ENCODE measurements at places on chromosomes 6 and 20. TPM values are rescaled to one million over a fixed set of nuclear protein-coding genes. Genes with fewer than 3 reads are reported as not detected.

GRCh38 chr6:6927521-6928361, 180.0 kb upstream of the RREB1 start:
- DNase-seq, result peak; percentile 41

GRCh38 chr20:54047048-54047447, 23.3 kb downstream of the BCAS1 start:
- no peak for DNase-seq

NOTCH4 gene
- total RNA-seq, result 22.4 TPM

GRCh38 chr20:12098421-12098820, 180.7 kb downstream of the BTBD3 start:
- no peak for DNase-seq

- peak; percentile 72 for DNase-seq
These were observed 40.1 kb downstream of the VTA1 start for GRCh38 chr6:142187209-142187608.

TPD52L1 gene
- total RNA-seq, result 50.4 TPM

BEND6 gene
- total RNA-seq, result 1.2 TPM

- no peak for DNase-seq
These were observed 486.8 kb upstream of the IRAK1BP1 start for GRCh38 chr6:78380541-78380940.

- DNase-seq, result peak; percentile 49
These were observed 56.3 kb upstream of the TULP1 start for GRCh38 chr6:35569011-35569461.

DNA sequence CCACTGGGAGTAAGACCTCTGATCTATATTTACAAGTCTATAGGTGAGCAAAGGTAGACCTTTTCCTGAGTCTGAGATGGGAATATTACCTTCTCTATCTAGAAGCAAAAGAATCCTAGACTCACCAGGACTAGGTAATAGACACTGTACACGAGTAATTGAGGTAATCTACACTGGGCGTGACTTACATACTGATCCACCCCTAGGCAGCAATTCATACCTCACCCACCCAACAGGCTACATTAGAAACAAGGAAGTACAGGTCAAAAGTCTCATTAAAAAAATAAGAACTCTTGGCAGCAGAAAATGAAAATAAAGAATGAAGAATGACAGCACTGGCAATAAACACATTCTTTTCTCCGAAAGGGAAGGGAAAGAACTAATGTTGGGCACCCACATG, 7.6 kb downstream of the CSNK2A1 start:
- no peak for DNase-seq

NOX3 gene
- total RNA-seq, result not detected

- DNase-seq, result no peak
These were observed 13.7 kb downstream of the DDO start for GRCh38 chr6:110401585-110402176.

DNA sequence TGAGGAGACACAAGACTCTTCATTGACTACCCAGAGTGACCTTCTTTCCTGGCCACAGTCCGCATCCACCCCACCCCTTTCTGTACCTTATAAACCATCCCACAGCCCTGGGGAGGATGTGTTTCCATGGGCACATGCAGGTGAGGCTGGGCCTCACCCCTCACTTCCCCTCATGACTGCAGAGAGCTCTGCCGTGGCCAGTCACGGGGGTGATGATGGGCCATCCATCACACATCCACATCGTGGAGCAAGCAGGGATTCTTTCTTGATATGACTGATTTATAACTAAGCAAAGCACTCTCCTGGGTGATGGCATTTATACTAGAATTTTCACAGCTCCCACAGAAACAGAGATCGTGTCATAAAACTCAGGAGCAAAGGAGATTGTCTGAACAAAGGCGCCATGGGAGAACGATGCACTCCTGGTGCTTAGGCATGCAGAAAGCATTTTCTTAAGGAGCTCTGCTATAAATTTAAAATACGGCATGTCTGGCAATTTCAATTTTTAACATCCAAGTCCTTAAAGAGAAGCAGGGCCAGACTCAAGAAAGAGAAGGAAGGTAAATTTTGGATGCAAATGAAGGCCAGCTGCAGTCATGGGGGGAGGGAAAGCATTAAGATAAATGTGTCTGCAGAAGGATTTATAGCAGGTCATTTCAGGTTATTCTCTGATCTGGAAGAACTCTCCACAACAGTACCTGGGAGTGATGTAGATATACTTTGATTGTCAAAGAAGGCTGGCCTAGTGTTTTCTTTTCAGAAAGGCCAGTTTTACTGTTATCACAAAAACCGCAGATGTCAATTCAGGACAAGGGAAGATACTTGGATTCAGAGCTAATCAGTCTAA, 777.0 kb downstream of the C6orf118 start:
- DNase-seq, result no peak

- DNase-seq, result no peak
These were observed 30.3 kb downstream of the CHMP4B start for GRCh38 chr20:33841436-33841799.

KIF25 gene
- 0.44 TPM for total RNA-seq

DNA sequence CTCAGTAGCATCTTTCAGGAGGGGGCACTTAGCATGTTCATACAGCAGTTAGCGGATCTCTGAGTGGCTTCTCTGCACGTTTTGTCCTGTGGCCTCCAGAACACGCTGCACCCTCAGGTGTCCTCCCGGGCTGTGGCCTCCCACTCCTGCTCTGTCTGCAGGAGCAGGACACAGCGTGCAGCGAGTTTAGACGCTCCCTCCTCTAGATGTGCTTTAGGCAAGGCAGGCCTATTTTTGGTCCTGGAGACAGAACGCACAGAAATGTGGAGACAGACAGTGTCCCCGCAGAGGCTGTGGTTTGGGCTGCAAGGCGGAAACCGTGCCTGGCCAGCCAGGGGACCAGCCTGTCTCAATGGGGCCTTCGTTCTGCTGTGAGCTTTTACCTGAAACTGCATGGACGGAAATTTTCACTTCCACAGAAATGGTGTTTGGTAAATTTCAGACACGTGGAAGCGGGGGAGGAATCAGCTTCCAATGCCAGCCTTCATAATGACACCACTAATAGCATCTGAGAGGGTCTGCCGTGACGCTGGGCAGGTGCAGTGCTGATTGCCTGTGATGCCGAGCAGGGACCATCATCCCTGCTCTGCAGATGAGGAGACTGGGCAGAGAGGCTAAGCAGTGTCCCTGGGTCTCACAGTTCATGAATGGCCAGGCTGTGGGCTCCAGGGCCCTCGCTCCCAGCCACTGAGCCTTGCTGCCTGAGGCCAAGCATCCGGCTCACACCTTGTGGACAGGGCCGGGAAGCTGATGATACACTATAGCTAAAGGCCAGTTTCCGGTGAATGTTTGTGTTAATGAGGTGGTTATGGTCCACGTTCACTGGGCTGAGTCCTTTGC, 120.9 kb downstream of the SYCP2 start:
- DNase-seq, result no peak

GRCh38 chr20:57301026-57301425, 28.6 kb upstream of the SPO11 start:
- no peak for DNase-seq

BNIP5 gene
- not detected for total RNA-seq

SOX12 gene
- total RNA-seq, result 11.6 TPM

GRCh38 chr6:118784641-118785164, 109.2 kb upstream of the ASF1A start:
- DNase-seq, result peak; percentile 32

GRCh38 chr20:4916971-4917881, 84.1 kb downstream of the SLC23A2 start:
- no peak for DNase-seq

DNA sequence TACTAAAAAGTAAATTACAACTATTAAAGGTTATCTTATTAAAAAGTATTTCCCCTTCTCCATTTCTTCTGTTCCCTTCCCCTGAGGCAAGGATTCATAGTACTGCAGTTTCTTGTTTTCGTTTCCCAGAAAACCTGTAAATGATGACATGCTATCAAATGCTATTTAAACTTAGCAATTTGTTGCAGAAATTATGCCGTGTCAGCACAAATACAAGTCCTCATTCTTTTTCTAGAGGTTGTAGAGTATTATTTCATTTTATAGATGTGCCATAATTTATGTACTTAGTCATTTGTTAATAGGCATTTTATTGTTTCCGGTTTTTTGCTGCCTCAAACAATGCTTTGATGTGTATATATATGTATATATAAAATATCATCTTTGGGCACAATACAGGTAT, 268.4 kb downstream of the PLCB1 start:
- DNase-seq, result no peak

GRCh38 chr6:144888621-144889020, 603.5 kb downstream of the UTRN start:
- no peak for DNase-seq

- DNase-seq, result no peak
These were observed 18.5 kb upstream of the ISM1 start for GRCh38 chr20:13202565-13202964.

DNA sequence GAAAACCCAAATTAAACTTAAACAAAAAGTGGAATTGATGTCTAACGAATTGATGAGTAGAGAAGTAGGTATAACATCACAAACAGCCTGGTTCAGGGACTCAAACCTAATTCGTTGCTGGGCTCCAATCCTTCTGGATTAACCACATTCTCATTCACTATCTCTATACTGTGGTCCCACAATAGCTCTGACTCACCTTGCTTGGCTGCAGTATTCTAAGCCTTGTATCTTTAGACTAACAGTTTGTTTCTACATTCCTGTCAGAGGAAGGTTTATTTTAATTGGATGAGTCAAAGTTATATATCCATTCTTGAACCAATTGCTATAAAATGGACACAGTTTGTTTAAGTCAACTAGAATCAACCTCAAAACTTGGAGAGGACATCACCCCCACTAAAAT, 530.5 kb upstream of the PTCHD4 start:
- DNase-seq, result no peak

DNA sequence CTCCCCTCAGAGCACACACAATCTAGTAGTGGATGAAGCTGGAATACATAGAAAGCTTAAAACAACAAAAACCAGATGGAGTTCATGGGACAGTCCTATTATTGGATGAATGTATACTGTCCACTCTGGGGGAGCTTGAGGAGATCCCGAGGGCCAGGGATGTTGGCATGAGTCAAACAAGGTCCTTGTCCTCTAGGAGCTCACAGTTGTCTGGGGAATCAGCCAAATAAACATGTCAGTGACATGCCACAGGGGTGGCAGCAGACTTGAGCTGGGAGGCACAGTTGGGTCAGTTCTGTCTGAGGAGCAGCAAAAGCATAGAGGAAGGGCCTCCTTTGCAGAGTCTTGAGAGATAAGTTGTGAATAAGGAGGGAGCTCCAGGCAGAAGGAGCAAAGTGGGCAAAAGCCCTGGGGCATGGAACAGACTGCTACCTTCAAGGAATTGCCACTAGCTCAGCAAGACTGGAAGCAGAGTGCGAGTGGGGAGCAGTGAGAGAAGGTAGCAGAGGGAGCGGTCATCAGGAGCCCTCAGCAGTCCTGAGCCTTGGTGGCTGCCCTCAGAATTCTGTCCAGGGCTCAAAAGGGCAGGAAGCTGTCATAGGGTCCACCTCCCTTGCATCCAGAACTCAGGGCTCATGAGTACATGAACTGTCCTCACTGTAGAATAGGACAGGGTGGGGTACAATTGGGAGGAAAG, 22.1 kb downstream of the L3MBTL1 start:
- DNase-seq, result no peak

GJA10 gene
- total RNA-seq, result not detected

DNA sequence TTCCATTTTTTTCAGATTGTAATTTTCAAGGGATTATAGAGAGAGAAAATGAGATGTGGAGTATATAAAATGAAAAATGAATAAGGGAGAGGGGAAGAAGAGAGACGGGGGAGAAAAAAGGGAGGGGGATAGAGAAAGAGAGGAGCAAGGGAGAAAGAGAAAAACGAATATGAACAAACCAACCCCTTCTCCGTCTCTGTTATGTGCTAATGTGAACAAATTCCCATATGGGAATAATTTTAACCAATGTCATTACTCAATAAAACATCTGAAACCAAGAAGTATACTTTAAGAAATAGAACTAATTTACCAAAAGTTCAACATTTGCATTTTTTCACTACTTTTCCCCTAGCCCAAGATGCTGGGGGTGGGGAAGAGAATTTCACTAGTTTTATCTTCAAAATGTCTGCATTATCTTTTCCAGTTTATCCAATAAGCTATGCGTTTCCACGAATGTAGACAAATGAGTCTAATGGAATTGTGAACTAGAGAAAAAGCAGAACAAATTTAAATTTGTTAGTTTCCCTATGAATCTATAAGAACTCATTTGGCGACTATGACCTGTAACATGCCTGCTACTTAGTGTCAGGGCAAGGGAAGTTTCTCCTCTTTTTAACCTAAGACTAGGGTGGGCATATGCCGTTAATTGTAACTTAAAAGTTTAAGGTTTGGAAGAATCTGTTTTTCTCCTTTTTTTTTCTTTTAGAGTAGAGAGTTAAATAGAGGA, 286.3 kb downstream of the BTBD9 start:
- no peak for DNase-seq

DNA sequence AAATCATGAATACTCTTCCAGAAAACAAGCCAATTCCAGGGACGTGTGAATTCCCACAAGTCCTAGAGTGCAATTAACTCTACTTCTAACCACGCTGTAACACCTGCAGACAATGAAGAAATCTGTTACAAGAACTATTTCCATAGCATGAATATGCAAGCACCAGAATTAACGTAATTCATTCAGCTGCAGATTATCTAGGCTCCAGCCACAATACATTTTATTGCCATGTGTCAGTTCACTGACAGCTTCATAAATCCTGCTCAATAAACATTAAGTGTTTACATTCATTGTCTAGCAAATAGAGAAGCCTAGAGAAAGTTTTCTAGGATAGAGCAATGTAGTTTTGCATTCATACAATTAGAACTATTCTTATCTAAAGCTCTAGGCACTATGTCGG, 1348.5 kb downstream of the GRIK2 start:
- DNase-seq, result no peak

DNA sequence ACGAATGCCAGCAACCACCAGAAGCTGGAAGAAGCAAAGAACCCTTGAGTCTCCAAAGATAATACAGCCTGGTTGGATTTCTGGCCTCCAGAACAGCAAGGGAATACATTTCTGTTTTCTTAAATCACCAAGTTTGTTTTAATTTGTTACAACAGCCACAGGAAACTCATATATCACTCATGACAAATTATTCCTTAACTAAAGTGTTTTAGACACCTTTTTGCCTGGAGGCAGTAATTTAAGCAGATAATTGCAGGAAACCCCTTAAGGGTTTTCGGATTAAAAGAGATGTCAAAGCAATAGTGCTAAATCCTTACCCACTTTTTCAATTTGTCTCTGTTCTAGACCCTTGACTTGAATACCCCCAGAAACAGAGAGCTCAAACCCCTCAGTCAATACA, 1050.0 kb downstream of the EPHA7 start:
- no peak for DNase-seq

DNA sequence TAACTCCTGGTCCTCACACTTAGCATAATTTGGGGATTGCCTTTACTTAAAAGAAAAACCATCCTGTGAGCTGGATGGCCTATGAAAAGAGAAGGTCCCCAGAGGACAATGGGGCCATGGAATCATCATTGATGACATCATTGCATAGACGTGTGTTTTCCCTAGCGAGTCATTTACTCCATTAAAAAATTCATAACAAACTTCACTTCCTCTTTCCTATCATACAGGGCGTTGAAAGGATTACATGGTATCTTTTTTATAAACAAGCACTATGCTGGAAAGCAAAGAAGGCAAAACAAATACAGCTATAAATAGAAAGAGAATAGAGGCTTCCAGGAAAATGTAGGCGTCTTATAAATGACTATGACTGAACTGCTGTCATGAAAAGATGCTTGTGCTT, 11.3 kb upstream of the COL12A1 start:
- no peak for DNase-seq

KHDC1 gene
- total RNA-seq, result 4.1 TPM

All from left cardiac atrium (tissue), 4 donors.